Stimulated activated effector memory CD8-positive, alpha-beta T cell treated with anti-CD3 and anti-CD28 coated beads, Interleukin-12 subunit alpha, Interleukin-12 subunit beta, amount 100 ng/mL, for 72 hours (primary cell): ENCODE measurements at places on chromosomes 6 and 20.

DNA sequence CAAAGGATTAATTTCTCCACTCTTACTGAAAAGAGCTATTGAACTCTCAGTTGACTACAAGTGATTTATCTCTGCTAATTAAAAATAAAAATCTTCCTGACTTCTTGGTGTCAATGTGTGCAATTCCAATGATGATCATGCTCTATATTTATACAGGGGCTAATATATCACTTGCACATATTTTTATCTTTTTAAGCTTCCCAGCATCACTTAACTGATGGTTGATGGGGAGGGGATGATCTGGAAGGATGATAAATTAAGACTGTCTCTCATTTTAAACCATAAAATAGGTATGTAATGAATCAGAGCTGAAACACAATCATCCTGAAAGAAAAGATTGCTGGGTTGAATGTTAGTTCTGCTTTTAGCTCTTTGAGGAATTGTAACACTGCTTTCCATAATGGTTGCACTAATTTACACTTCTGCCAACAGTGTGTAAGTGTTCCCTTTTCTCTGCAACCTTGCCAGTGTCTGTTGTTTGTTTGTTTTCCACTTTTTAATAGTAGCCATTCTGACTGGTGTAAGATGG, 169.6 kb upstream of the ECI2 start:
- no peak for DNase-seq

- DNase-seq: no peak
These were observed 8.2 kb downstream of the DHX35 start for GRCh38 chr20:38970302-38970701.

- no peak for DNase-seq
These were observed 5.9 kb downstream of the WASF1 start for GRCh38 chr6:110173506-110174132.

GRCh38 chr20:32506721-32507120, 78.4 kb downstream of the NOL4L start:
- DNase-seq: no peak

- no peak for DNase-seq
These were observed 2.1 kb downstream of the MCUR1 start for GRCh38 chr6:13812359-13812642.

DNA sequence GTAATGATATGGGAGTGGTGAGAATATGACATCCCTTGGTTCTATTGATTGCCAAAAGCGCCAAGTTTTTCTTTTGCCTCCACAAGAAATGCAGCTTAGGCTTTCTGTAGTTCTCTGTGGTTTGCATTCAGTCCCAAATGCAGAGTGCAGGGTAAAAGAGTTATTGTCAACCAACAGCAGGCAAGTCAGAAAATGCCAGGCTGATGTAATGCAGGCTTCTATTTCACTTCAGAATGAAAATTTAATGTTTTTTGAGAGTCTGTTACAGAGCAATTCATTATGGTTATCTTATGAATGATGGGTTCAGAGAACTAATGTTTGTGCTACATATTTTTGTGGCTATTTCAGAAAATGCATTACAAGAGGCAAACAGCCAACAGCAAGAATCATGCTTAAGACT, 293.5 kb downstream of the CENPW start:
- DNase-seq: no peak

- no peak for DNase-seq
These were observed 73.3 kb downstream of the METTL24 start for GRCh38 chr6:110284855-110285254.

DNA sequence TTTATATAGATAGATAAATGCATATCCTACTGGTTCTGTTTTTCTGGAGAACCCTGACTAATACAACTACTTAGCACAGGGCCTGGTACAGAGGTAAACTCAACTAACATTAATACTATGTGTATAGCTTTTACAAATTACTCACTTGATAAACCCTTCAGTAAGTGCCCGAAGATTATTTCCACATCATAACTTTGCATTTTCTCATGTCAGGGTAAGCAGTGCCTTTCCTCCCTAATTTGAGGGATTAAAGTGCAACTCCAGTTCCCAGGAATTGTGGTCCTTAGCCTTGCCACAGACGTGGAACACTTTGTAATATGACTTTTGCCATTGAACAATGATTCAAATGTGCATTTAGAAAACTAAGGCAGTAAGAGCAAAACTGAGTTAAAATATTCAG, 147.5 kb upstream of the SMLR1 start:
- DNase-seq: no peak

- DNase-seq: no peak
These were observed 11.5 kb downstream of the WFDC3 start for GRCh38 chr20:45780159-45780558.

- no peak for DNase-seq
These were observed 1.1 kb upstream of the CDC5L start for GRCh38 chr6:44386364-44386928.

DNA sequence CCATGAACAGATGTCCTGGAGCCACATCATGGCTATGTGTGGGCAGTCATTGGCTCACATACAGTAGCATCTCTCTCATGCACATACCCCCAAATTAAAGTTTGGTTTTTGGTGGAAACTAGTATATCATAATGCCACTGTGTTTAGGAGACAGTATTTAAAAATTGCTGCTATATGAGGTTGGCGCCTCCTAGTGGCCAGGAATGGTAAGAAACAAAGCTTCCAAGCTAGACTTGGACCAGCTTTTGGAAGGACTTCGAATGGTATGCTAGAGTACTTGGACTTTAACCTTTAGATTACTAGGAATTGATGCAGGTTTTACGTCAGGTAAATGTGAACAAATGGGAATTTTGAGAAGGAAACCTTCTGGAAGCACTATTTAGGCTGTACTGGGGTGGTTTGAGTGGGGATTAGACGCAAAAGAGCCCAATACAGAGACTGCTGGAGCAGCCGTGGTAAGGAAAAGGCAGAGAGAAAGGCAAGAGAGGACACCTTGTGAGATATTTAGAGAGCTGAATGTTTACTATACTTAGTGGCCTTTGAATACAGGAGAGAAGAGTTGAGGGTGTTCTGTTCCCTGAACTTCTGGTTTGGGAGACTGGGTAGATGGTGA, 23.8 kb downstream of the PRSS35 start:
- peak; percentile 30 for DNase-seq

- no peak for DNase-seq
These were observed 30.9 kb downstream of the HEBP2 start for GRCh38 chr6:138434925-138435324.

GRCh38 chr6:74050921-74051320, 354.9 kb downstream of the CD109 start:
- DNase-seq: no peak

GRCh38 chr20:33594743-33595142, 67.4 kb upstream of the C20orf144 start:
- no peak for DNase-seq

DNA sequence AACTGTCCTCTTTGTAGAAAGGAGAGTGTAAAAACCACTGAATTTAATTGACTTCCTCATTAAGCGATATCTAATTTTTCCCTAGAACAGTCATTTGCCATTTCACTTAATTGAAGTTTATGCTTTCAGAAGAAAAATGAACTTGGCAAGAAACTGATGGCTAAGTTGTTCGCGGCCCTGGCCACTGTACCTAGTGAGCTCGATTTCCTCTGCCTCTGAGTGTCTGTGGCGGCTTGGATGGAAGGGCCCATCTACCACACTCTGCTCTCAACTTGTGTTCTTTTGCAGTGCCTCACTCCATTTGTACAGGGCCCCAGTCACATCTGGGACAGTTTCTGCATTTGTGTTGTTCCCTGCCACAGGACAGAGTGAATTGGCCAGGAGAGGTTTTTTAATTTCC, 102.9 kb downstream of the BCAS1 start:
- DNase-seq: no peak

DNA sequence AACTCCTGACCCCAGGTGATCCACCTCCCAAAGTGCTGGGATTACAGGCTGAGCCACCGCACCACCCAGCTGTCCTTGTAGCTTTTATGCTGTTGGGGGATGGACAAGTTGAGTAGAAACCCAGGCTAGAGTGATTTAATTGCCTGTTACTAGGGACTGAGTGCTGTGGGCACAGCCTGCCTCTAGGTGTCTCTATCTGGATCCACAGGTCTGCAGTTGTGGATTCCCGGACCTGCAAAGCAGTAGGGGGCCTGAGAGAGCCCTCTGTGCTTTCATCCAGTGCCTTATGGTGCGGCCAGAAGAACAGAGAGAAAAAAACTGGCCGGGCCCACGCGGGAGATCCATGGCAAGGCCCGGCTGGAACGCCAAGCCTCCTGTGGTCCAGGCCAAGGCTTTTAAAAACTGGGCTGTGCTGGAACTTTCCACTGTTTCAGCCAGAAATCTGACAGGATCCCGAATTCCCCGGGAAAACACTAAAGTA, 5.2 kb downstream of the SIRPA start:
- DNase-seq: no peak

GRCh38 chr6:140178935-140179334, 804.5 kb upstream of the CITED2 start:
- DNase-seq: no peak
